ENCODE measurements at places on chromosomes 3 and 15.

- DNase-seq: no peak
Observed at GRCh38 chr15:52060501-52060900, 41.5 kb downstream of the MAPK6 start.

- DNase-seq: no peak
Observed at GRCh38 chr3:24072193-24072592, 127.1 kb downstream of the NR1D2 start.

DNA sequence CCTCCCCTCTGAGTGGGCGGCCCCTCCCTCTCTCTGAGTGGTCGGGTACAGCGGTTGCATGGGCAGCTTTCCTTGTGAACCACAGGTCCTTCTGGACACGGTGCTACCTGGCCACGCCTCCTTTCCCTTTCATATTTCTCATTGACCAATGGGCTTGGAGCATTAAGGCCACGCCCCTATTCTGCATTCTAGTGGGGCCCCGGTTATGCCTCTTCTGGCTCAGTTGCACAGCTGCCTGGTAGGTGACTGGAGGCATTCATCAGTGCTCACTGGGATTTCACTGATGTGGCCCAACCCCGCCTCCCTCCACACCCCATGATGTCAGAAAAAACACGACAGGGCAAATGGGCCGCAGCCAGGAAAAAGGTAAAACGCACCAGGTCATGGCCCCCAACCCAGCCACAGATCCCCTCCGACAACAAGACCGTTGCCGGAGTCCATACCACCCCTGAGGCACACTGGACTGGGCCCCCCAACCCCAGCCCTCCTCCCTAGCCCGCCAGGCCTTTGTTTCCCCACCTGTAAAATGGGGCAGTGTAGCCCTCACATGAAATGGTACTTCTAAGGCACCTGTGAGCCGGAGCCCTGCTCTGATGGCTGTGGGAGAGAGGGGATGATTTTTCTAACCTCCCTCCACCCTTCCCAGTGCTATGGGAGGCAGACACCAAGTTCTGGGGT lies 26.3 kb downstream of the NGRN start:
- DNase-seq: no peak

DNA sequence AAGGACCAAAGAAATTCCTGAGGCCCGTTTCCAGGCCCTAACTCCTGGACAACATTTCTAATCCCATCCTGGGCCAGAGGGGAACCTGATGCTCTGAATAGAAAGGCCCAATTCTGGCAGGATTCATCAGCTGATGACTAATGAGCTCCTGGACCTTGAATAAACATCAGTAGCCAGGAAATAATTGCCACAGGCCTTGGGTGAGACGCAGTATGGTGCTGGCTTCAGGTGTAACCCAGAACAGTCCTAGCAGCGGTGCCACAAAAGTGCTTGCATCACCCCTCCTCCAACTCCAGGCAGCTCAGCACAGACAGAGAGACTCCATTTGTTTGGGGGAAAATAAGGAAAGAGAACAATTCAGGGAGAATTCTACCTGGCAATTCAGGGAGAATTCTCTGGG lies 184.7 kb upstream of the POU1F1 start:
- no peak for DNase-seq

- DNase-seq: no peak
Observed at GRCh38 chr15:69575387-69575786, 122.8 kb downstream of the RPLP1 start.

DNA sequence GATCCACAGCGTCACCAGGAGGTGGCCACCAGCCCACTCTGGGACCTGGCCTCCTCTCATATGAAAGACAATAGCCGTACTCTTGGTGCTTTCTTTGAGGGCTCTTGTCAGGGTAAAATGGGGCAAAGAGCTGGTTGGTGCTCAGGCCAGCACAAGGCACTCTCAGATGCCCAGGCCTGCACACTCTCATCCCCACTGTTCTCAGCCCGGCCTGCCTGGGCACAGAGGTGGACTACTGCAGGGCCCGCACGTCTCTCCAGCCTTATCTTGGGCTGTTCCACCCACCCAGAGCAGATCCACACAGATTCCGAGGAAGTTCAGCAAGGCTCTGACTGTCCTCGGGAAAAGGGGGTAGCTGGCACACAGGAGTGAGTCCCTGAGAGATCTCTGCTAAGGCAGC lies 122.8 kb upstream of the PRR20G start:
- DNase-seq: no peak

DNA sequence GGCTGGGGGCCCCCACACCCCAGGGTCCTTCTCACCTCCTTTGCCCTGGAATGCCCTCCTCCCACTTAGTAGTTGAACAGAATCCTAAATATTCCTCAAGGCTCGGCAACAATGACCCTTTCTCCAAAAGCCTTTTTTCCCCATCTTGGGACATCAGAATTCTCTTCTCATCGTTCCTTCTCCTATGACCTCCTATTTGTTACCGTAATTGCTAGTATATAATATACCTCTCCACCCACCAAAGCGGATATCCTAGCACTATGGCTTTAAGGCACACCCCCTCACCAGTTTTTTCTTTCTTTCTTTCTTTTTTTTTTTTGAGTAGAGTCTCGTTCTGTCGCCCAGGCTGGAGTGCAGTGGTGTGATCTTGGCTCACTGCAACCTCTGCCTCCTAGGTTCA lies 16.8 kb downstream of the HDAC11 start:
- DNase-seq: no peak

- DNase-seq: no peak
Observed at GRCh38 chr3:116000311-116000710, 377.0 kb downstream of the GAP43 start.

DNA sequence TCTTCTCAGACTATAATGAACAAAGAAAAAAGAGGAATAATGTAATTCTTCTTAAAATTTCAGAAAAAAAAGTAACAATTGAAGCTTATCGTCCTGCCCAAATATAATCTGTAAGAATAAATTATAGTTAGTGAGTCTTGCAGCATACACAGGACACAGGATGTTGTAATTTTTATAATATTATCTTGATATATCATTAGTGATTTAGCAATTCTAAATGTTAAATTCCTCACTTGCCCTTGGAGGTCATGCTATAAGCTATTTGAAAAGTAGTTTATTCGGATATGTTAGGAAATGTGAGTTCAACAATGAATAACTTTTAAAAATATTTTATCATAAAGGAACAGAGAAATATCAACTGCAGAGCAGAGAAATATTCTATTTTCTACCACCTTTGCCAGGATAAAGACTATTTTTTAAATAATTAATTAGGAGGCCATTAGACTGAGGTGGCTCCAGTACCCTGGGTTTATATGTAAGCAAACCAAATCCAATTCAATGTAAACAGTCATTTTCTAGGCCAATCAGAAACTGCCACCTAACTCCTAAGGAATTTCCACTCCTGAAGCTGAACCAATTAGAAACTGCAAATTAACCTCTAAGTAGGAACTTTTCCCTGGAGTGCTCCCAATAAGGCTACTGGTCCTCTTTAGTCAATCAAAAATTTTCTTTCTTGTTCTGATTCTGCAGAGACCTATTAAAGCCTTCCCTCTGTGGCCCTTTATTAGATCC lies 1109.3 kb downstream of the ROBO2 start:
- no peak for DNase-seq

DNA sequence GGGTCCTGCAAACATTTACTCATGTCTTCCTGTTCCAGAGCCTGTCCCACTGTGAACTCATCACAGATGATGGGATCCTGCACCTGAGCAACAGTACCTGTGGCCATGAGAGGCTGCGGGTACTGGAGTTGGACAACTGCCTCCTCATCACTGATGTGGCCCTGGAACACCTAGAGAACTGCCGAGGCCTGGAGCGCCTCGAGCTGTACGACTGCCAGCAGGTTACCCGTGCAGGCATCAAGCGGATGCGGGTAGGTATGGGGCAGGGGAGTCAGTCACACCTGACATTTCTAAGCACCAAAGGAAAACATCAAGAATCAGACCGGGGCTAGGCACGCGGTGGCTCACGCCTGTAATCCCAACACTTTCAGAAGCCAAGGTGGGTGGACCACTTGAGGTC lies 56.3 kb downstream of the UBP1 start:
- no peak for DNase-seq

- DNase-seq: peak; percentile 39
Observed at GRCh38 chr15:89361451-89362202, 27.0 kb upstream of the POLG start.

DNA sequence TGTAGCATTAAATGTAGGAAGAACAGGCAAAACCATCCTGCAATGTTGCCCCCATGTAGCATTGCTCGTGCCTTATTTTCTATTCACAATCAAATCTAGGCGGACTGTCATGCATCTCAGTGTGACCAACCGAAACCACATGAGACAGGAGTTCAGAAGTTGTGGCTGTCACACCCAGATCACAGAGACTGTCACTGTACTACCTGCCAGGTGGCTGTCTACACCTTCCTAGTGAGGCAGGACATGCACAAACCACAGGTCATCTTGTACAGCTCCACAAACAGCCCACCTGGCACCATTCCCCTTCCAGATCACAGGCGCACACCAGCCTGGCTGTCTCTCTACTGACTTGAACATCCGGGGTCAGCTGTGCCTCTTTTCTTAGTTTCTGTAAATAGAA lies 392.8 kb downstream of the OCA2 start:
- DNase-seq: no peak

- no peak for DNase-seq
Observed at GRCh38 chr15:73695773-73696640, 11.8 kb downstream of the CD276 start.
